RPMI7951 (cell line): ENCODE measurements at places on chromosomes 6 and 20.
A peak's percentile ranks its signal among the peaks of the same experiment; 100 is the strongest.

DNA sequence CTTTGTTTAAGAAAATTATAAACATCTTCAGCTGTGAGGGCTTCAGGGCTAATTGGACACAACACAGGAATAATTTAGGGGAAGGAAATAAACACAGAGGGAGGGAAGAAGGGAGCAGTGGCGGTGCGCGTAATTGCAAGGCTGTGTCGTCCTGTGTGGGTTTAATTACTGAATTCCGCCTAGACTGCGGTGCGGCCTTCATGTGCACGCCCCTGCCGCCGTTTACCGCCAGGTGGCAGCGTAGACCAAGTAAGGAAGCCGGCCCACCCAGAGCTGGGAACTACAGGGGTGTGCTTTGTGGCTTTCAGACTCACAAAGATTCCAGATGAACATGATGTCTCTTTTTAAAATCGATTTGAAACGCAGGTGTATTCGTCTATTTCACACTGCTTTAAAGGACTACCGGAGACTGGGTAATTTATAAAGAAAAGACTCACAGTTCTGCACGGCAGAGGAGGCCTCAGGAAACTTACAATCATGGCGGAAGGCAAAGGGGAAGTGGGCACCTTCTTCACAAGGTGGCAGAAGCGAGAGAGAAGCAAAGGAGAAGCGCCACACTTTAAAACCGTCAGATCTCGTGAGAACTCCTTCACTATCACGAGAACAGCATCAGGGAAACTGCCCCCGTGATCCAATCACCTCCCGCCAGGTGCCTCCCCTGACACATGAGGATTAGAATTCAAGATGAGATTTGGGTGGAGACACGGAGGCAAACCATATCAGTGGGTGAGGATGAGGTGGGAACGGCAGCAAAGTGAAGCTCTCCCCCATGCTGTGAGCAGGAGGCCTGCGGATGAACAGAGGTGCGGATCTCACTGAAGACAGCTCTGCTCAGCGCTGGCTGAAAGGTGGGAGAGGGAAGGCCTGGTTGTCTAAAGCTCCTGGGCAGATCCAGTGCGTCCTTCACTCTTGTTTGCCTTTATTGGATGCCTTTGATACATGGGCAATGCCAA lies 222.0 kb upstream of the PDE10A start:
- DNase-seq = peak; percentile 74

DNA sequence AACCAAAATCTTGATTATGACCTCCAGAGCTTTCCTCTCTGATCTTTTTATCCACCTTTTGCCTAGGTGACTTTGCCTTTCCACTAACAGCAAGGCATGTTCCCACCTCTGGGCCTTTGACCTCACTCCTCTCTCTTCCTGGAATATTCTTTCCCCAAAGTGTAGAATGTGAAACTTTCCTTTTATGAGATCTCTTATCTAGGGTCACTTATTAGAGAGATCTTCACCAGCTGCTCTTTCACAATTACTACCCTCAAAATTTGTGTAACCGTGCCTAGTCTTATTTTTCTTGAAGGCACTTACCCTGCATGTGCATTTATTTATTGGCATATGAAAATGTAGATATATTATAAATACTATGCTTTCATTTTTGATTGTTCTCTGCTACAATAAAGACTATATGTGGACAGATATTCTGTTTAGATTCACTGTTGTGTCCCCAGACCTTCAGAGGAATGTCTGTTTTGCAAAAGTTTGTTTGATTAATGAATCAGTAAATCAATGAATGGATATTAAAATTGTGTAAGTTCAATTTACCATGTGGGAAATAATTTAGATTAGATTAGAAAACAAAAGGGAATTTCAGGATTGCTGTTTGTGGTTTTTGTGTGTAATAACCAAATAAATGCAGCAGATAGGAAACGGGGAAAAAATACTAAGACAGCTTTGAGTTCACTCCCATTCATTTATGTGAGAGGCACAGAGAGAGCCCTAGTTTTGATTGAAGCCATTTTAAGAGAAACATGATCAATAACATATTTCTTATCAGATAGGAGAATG lies 207.0 kb downstream of the ADGB start:
- no peak for DNase-seq

DNA sequence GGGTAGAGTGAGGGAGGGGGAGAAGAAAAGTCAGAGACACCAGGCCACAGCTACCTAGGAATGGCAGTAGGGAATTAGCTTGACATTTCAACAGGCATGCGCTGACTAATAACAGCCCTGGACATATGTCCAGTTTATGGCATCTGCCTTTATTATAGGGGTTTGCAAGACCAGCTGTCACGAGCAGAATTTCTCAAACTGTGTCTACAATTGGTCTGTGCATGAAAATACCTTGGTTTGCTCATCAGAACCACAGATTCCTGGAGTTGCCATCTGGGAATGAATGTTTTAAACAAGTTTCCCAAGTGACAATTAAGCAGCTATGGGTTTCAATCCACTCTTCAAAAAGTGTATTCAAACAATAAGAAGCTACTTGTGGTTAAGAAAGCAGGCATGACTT lies 110.3 kb upstream of the ENPP5 start:
- no peak for DNase-seq

DNA sequence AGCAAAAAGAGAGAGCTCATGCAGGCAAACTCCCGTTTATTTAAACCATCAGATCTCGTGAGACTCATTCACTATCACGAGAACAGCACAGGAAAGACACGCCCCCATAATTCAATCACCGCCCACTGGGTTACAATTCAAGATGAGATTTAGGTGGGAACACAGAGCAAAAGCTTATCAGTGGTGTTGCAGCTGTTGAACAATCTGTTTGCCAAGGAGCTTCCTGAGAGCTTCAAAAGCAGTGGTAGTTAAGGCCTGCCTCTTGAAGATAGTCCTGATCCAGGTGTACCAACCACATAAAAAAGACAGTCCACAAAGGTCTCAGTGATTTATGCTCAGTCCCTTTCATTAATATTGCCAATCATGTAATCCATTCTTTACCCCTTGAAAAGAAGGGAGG lies 269.4 kb upstream of the IRAK1BP1 start:
- DNase-seq = no peak

- DNase-seq = peak; percentile 92
These were observed 85.1 kb downstream of the PDE7B start for GRCh38 chr6:135936606-135937005.

GRCh38 chr6:43186706-43187105 lies 4.7 kb downstream of the CUL9 start:
- DNase-seq = no peak

- no peak for DNase-seq
These were observed 329.0 kb downstream of the GJA1 start for GRCh38 chr6:121764493-121764892.

DNA sequence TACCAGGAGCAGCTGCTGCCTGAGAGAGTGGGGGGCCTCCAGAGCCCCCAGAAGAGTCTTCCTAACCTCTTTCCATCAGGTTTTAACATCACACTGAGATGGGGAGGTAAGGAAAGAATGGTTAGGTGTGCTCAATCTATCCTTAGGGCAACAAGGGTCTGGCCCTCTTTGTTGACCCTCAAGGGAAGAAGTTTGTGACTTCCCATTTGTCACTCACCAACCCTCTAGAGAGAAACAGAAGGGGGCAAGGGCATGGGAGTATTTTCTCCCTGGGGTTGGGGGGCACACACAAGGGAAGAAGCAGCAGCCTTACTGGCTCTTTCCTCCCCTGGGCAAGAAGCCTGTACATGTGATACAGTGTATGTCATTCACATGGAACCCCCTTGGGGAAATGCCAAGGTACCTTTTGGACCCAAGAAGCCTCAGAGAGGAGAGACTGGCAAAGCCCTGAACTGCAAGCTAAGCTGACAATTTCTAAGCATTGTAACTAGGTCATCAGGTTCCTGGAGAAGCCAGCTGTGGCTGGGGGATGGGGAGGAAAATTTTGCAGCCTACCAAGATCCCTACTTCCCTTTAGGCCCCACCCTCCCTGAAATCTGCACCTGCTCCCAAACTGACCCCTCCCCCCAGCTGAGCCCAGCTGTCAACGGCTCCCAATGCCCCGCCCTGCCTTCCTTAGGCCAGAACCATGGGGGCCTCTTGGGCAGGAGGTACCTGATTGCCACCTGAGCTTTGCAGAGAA lies 14.5 kb downstream of the BCL2L1 start:
- DNase-seq = no peak

GRCh38 chr20:46210672-46211330 lies 92.7 kb downstream of the CD40 start:
- no peak for DNase-seq

DNA sequence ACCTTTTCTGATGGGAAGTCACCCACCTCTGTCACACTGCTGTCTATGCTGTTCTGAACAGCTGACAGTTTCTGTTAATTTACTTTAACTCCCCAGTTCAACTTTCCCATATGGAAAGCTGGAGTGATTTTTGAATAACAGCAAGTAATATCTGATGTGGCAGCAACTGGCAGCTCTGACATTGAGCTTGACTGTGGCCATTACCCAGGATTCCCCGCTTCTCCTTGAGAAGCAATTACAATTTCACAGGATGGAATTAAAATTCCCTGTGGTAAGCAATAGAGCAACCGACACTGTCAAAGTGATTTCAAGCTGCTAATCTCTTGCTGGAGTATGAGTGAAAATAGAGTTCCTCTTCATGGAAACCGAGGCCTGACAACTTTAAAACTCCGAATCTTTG lies 348.1 kb upstream of the SOX4 start:
- no peak for DNase-seq

- no peak for DNase-seq
These were observed 46.7 kb upstream of the CLIC5 start for GRCh38 chr6:46062312-46062711.

- DNase-seq = no peak
These were observed 8.0 kb upstream of the TSHZ2 start for GRCh38 chr20:52964131-52964530.

GRCh38 chr6:167394820-167395219 lies 69.9 kb downstream of the TTLL2 start:
- DNase-seq = no peak

GRCh38 chr6:39553860-39554802 lies 171.1 kb downstream of the KIF6 start:
- DNase-seq = peak; percentile 59

DNA sequence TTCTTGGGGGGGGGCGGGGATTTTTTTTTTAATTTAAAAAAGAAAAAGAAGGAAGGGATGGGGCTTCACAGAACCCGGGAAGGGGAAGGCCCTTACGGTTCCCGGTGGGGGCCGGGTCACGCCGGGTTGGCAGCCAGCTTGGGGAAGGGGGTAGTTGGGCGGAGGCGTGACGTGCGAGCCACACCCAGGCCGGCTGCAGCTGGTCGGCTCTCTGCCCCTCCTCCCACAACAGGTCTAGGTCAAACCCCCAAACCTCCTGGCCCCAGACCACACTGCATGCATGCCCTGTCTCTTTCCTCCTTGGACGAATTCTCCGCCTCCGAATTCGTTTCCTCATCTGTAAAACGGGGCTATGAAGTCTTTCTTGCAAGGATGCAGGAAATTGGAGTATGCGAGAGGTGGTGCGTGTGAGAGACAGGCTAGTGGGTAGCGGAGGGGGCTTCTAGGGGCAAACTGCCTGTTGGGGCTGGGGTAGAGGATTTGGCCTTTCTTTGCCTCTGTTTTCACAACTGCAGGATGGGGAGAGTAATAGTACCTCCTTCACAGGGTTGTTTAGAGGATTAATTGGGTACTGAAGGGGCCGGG lies 828 bp downstream of the HCK start:
- no peak for DNase-seq

GRCh38 chr6:107803957-107804356 lies 20.2 kb downstream of the SCML4 start:
- DNase-seq = no peak

DNA sequence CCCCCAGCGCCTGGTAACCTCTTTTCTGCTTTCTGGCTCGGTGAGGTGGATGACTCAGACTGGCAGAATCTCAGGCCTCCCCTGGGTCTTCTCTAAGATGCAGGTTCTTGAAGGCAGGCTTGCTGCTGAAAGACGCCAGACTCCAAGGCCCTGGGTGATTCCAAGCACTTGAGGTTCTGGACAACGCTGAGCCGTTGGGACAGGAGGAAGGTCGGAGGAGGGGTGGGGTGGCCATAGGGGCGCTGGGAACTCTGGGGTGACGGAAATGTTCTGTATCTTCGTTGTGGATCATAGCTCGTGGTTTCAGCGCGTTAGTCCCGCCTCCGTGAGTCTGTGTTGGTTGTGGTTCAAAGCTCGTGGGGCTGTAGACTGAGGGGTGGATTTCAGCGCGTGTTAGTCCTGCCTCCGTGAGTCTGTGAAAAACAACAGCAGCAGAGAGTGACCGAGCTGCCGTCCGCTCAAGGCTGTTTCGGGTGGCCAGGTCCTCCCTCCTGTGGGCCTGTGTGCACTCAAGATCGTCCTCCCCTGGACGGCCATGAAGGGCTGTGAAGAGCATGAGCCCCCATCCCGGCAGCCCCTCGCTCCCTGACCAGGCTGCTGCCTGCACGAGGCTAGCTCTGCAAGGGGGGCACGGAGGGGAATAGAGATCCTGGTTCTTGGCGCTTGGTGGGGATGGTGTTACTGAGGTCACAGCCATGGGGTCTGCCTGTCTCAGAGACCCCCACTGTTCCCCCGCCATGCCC lies 7.7 kb downstream of the NTSR1 start:
- DNase-seq = peak; percentile 70

DNA sequence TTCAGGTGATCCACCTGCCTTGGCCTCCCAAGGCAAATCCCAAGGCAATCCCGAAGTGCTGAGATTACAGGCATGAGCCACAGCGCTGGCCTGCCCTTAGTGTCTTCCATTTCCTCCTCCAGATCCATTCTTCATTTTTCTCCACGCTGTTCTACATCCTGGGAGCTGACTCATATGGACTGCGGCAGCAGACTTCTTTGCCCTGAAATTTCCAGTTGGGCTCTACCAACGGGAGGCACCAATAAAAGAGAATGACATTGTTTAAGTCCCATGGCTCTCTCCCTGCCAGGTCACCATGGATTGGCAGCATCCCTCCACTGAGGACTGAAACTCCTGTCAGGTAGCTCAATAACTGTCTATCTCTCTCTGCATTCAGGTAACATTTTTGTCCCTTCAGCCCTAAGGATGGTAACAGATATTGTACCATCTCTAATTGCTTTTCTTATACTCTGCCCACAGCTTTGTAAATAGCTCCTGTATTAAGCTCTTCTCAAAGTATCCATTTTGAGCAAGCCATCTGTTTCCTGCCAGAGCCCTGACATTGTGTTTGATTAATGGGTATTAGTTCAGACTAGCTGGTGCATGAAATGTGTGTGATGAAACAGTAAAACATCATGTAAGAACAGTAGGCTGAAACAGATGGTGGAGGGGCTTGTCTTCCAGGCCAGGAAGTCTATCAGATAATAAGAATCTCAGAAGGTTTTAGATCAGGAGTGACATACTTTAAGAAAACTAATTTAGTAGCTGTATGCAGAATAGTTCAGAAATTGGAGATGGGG lies 3.6 kb downstream of the TBCC start:
- peak; percentile 52 for DNase-seq
